ELF-1 (cell line): ENCODE measurements at places on chromosomes 6 and 20.

- DNase-seq: no peak
Observed at GRCh38 chr6:160027931-160028330, 59.0 kb downstream of the IGF2R start.

GRCh38 chr20:54078296-54078984, 8.0 kb upstream of the BCAS1 start:
- no peak for DNase-seq

DNA sequence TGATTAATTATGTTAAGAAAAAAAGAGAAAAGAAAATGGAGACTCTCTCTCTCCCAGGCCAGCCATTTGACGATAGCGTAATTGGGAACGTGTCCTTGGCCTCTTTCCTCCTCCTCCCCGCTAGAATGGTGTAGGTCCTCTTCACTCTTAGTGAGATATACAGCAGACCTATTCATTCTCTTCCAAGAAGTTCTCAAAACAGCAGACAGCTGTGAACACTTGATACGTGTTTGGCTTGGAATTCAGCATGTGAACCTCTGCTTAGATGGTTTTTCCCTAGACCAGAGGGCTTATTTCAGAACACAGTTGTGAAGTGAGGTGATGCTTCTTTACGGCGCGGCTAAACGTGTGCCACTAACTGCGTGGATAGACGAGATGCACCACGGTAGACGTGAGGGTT, 32.6 kb upstream of the TULP4 start:
- no peak for DNase-seq

- no peak for DNase-seq
Observed at GRCh38 chr6:111447051-111447450, 36.0 kb downstream of the REV3L start.

GRCh38 chr6:154318721-154319120, 37.9 kb downstream of the IPCEF1 start:
- no peak for DNase-seq

DNA sequence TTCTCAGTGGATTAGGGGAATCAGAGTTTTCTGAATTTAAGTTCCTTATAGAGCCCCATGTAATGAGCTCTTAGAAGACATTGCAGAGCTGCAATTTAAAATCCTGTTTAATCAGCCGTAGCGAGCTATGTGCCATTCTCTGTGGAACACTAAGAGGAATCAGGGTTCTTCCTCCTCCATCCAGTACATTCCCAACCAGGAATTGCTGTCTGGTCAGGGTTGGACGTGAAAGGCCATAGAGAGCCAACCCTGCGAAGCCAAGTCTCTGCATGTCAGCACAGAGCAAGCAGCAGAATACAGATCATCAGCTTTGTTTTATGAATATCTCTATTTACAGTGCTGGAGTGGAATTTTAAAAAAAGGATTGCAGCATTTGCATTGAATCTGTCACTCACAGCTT, 366.0 kb downstream of the LAMA2 start:
- no peak for DNase-seq

GRCh38 chr6:28816909-28817807, 106.6 kb downstream of the TRIM27 start:
- peak; percentile 83 for DNase-seq
